ENCODE measurements at places on chromosomes 13 and 19. TPM values are rescaled to one million over a fixed set of nuclear protein-coding genes. Genes with fewer than 3 reads are reported as not detected.

Gene NLRP4
- not detected for total RNA-seq

Gene UBL3
- total RNA-seq: 30.0 TPM

Gene USP12
- 48.2 TPM for total RNA-seq

Gene KASH5
- not detected for total RNA-seq

Gene TEX26
- not detected for total RNA-seq

Gene OVOL3
- not detected for total RNA-seq

Gene ZNF709
- total RNA-seq: 2.9 TPM

Gene VMAC
- total RNA-seq: 3.5 TPM
